ENCODE measurements at places on chromosomes 11 and 22.

GRCh38 chr22:44396727-44397722, 84.3 kb upstream of the SHISAL1 start:
- DNase-seq = no peak

DNA sequence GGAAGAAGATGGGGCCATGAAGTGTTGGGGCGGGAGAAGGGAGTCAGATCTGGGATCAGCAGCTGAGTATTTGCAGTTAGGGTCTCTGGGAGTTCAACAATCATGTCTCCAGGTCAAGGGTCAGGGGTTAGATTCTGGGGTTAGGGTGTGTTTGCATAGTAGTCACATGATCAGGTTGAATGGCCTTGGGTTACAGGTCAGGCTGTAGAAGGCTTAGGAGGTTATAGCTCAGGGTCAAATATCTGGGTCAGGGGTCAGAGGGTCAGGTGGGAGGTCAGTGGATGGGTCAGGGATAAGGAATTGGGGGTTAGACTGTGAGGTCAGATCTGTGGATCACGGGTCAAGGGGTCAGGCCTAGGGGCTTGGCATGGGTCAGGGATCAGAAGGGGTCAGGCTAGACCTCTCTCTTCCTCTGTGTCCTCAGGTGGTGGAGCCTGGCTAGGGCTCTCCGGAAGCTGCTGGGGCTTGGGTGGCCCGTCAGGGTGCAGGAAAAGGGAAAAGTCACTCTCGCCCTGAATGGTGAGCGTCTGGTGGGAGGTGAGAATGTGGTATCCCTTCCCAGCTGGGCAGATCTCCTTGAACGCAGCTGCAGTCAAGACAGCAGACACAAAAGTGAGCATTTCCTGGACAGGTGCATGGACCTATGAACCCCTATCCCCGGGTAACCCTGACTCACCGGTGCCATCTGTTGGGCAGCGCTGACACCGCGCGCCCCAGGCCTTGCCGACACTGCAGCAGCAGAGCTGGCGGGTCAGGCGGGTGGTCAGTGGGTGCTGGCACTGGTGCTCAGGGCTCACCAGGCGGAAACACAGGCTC, 6.4 kb downstream of the LTBP3 start:
- DNase-seq = no peak

DNA sequence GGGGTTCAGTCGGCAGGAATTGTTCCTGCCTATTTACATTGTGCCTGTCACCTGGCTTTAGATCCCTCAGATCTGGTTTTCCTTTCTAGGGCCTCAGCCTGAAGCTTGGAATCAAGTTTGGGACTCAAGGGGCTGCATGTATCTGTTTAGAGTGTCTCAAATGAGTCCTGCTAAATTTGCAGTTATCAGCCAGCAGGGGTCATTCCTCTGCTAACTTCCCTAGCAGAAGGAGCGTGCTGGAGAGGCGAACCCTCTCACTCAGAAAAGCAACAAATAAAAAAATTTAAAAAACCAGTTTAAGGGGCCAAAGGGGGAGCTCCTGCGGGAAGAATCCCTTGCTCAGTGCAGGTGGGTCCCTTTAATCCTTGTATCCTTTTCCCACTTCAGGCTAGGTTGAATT, 1220.2 kb downstream of the JRKL start:
- no peak for DNase-seq

DNA sequence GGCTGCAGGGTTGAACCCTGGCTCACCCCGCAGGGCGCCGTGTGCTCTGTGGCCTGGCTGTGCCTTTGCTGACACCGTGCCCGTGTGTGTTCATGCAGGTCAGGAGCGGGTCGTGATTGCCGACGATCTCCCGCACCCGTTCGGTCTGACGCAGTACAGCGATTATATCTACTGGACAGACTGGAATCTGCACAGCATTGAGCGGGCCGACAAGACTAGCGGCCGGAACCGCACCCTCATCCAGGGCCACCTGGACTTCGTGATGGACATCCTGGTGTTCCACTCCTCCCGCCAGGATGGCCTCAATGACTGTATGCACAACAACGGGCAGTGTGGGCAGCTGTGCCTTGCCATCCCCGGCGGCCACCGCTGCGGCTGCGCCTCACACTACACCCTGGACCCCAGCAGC, 47.0 kb upstream of the PPP6R3 start:
- no peak for DNase-seq

DNA sequence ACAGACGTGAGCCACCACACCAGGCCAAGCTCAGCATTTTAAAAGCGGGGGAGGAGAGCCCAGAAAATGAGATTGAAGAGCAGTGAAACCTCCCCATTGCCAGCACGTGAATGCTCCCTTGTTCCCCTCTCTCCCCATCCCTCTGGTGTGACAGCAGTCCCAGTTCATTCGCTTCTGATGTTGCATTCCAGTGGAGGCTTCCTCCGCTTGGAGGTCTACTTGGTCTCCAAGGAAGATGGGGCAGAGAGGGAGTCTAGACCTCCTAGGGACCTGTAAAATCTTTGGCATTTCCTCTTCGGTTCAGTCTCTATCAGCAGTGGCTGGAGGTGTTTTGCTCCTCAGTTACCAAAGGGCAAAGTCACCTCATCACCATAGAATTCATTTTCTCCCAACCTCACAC, 30.2 kb upstream of the EP300 start:
- no peak for DNase-seq

DNA sequence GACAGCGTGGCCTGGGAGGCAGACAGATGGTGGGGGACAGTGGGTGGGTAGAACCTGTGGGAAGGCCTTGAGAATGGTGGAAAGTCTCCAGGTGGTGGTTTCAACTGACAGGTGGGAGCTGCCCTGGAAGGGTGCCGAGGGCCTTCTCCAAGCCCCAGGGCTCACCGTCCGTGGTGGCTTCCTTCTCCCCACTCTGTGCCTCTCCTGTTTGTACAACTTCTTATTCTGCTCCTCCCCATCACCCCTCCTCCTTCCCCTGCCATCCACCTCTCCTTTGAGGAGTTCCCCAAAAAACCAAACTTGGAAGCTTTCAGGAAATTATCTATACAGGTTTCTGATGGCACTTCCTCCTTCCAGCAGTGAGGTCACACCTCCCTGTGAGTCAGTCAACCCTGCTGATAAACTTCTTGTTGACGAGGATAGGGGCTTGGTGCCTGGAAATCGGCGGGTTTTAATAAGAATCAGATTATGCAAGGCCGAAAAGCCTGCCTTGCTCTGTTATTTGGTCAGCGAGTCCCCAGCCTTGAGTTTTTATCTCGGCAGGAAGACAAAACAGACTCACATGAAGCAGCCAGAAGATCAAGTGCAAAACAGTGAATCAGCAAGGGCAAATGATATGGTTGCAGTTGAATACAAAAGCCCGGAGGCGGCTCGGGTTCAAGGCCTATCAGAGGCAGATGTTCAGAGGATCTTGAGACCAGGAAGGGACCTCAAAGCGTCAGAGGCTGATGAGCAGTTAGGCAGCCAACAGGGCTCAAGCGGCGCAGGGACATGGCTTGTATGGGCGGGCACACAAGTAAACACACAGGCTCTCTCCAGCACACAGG, 9.5 kb upstream of the ST3GAL4 start:
- DNase-seq = no peak

DNA sequence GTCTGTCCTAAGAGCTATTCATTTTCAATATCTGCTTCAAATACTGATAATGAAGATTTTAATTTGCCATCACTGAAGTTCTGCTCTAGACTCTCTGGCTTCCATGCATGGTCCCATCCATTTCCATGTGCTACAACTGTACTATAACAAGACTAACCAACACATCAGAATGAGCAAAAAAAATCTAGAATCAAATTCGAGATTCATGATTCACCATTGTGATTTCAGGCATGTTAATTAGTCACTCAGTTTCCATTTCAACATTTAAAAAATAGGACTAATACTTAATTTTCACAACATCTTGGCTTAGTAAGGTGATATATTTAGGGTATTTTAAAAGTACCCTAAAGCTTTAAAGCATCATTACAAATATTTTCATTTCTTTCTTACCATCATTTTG, 22.8 kb downstream of the PICALM start:
- no peak for DNase-seq

DNA sequence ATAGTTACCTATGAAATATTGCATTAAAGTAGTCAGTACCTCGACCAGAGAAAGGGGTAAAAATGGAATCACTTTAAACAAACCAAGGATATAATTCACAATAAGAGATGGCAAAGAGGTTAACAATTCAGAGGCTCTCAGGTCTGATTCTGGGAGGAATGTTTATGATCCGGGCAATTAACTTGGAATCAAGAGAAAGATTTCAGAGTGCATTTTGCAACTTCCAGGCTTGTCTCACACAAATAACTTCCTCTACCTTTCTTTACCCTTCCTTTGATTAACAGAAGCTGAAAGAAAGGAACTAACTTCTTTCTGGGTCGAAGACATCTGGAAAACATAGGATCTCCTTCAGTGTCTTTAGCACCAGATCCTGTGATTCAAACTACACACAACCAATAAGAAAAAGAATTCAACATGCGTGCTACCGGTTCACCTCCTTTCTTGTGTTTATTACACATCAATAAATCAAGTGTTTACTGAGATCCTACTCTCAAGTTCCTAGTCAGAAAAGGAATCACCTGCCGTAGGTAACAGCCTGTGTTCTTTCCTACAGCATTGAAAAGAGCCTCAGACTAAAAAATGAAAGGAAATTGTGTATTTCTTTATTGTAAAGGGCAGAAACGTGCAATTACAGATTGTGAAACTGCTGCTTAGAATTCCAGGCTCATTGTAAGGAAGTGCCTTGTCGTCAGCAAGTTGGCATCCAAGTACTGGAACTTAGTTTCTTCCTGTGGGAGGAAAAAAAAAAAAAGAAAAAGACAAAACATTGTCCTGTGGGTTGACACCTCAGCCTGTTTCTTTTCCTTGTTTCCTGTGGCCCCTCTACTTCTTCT, 29.5 kb downstream of the CARD18 start:
- DNase-seq = no peak
